Suppressor macrophage treated with lipopolysaccharide for 1 hour (primary cell): ENCODE measurements at places on chromosomes 16 and 17.

DNA sequence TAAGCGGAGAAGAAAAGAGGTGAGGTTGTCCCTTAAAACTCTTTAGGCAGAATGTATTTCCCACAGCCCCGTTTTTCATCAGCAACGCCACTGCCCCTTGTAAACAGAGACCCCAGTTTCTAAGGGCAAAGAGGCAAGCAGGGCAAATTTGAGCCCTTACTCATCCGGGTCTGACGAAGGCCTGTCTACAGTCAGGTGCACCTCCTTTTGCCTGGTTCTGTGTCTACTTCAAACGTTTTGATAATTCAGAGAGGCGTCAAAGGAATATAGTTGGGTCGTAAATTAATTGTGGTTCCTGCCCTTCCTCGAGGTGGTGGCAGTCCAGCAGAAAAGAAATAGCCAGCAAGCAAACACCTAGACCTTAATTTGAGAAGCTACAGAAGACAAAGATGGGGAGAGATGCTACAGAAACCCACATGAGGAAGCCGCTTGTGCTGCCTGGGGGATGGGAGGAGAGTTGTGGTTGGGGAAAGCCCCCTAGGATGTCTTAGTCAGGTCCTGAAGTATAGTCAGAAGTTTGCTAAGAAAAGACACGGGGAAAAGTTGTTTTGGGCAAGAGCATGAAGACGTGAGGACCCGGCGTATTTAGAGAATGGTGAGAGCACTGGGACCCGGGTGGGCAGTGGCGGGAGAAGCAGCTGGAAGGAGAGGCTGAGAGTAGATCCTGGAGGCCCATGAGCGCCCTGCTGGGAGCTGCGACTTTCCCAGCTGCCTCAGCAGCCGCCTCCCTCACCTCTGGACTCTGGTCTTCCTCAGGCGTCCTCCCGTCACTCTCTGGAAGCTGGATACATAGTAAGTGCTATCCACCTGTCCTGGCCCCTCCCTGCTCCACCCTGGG is 2.4 kb downstream of the FBRS start:
- DNase-seq: peak; percentile 89

DNA sequence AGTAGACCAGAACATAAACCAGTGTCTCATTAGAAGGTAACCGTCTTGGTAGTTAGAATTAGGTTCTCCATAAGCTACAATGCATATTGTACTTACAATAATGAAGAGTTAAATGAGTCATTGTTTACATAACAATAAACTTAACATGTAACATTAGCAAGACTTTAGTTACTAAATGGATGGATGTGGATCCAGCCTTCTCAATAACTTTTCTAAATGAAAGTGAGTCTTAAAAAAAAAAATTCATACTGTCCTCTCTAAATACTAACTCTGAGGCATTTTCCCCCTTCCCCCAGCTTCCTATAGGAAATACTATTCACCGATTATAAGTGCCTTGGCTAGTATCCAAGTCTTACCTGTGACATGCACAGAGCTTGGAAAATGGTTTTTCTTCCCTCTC is 155.3 kb downstream of the CYB561 start:
- no peak for DNase-seq

- DNase-seq: no peak
Measured at GRCh38 chr16:23125277-23125676, 24.0 kb downstream of the USP31 start.

GRCh38 chr16:27993587-27993986 is 69.9 kb downstream of the GSG1L start:
- DNase-seq: no peak

- no peak for DNase-seq
Measured at GRCh38 chr17:40349477-40349894, 15.1 kb downstream of the GJD3 start.

DNA sequence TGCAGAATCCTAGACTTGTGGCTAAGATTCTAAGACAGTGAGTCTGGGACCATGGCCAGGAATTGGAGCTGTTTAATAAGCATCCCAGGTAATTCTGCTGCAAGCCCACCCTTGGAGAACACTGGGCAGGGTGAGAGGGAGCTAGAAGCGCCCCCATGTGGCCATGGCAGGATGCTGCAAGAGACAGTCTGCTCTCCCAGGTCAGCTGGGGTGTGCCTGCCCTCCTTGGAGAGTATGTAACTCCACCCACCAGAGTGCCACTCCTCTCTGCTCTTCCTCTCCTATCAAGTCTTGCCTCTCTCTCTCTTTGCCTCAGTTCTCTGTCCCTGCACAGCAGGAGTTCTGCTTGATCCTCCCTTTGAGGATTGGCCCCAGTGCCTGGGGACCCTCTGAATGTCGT is 14.9 kb downstream of the RCVRN start:
- peak; percentile 63 for DNase-seq

DNA sequence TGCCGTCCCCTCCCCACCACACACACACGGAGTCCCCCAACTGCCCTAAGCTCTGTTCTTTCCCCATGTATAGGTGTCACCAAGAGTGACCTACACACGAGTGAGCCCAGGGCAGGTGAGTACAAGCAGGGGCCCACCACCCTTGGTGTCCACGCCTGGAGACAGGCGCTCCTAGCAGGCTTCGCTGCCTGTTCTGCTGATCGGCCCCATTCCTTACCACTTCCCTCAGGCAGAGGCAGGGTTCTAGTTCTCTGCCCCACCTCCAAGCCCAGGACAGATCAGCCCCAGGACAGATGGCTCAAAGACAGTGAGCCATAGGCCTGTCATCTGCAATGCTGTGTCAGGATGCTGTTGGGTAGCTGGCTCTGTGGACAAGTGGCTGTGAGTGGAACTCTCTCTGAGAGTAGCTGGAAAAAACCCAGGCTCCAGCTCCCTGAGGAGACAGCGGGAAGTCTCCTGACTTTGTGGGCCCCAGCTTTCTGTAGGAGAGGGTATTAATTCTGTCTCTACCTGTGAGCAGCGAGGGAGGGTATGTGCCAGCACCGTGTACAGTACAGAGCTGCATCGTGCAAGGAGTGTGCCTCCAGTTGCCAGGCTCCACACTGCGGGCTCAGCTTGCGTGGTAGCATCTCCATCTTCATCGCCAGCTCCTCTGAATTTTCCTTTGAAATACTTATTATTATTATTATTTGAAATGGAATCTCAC is 897 bp downstream of the TP53I13 start:
- DNase-seq: peak; percentile 33

DNA sequence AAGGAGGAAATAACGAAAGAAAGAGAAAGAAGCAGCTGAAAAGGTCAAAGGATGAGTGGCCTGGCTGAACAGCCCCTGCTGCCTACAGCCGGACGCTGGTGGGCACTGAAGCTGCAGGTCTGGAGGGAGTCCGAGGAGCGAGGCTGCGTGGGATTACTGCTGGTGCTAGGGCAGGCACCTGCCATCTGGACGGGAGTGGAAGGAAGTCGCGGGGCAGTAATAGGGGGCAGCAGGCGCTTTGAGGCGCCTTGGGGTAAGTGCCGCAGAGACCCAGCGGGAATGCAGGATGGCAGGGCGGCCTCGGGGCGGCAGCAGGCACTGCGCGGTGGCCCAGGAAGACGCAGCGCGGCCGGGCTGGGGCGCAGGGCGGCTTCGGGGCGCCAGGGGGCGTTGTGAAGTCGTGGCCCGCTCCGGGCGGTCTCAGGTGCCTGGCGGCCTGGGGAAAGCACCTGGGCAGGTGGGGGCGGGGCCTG is 303 bp upstream of the SCNN1G start:
- peak; percentile 79 for DNase-seq

DNA sequence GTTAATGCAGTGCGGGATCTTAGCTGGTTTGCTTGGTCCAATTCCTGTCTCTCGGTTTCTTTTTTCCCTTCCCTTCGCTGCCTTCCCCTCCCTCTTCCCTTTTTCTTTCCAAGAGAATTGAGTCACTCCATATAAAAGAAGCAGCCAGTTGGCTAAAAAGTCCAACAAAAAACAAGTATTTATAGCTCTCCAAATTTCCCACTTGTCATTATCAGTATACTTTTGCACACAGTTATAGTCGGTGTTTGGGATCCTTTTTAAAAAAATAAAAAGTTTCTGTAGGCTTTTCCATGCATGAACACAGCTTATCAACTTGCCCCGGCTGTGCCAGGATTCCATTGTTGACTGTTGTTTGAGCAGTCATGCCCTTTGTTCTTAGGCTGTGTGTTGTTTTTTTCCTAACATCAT is 24.9 kb downstream of the HMOX2 start:
- peak; percentile 23 for DNase-seq

- DNase-seq: peak; percentile 60
Measured at GRCh38 chr16:6643080-6643686, 689.5 kb upstream of the RBFOX1 start.

DNA sequence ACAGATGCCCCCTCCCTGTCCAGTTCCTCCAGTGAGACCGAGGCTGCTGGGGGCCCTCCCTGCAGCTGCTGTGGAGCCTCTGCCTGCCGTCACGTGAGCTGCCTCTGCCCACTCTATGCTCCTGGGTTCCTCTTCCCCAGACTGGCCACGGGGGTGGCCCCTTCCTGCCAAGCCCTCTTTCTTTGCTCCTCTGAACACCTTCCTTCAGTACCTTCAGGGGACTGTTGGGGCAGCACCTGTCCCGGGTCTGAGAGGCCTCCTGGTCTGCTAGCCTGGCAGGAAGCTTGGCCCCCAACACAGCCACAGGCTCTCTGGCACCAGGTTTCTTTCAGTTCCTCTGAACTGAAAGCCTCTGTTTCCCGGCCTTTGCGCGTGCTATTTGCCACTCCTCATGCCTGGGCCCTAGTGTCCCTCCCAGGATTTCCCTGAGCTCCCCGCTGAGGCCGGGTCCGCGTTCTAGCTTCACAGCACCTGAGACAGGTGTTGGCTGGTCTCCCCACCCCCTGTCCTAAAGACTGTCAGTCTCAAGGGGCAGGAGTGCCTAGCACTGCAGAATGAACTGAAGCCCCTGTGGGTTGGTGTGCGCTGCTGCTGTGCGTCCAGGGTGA is 6.6 kb upstream of the ATP6V0C start:
- DNase-seq: peak; percentile 70

- DNase-seq: peak; percentile 27
Measured at GRCh38 chr16:2008009-2008526, 1.6 kb downstream of the ZNF598 start.

GRCh38 chr16:75745823-75746222 is 19.5 kb upstream of the CPHXL start:
- no peak for DNase-seq

- DNase-seq: no peak
Measured at GRCh38 chr17:55368706-55369105, 52.9 kb downstream of the MMD start.

GRCh38 chr17:30091771-30092170 is 24.8 kb upstream of the NSRP1 start:
- DNase-seq: no peak

- DNase-seq: no peak
Measured at GRCh38 chr16:84864326-84864955, 44.7 kb downstream of the CRISPLD2 start.

DNA sequence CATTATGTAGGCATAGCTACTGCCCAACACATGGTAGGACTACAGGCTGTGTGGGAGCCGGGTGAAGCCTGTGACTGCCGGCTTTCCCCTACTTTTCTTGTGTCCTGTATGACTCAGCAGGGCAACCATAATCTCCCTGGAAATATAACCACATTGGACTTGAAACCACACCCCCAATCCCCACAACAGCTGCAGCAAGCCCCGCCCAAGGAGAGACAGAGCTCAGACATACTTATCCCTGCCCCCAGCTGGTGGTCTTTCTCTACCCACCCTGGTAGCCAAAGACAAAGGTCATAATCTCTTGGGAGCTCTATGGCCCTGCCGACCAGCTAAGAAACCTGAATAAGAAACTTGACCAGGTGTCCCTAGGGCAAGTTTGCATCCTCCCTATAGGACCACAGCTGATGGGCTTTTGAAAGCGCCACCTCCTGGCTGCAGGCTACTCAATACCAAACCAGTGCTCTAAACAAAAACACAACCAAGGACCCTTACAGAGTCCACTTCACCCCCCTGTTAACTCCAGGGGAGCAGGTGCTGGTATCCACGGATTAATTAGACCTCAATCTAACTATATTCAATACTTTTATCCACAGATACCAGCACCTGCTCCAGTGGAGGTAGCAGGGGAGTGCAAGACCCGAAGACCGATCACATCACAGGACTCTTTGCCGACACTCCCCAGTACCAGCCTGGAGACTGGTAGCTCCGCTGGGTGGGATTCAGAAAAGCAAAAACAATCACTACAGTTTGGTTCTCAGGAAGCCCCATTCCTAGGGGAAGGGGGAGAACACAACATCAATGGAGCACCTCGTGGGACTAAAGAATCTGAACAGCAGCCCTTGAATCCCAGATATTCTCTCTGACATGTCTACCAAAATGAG is 91.2 kb downstream of the IRX5 start:
- DNase-seq: no peak

- no peak for DNase-seq
Measured at GRCh38 chr16:67458121-67458641, 22.8 kb downstream of the ATP6V0D1 start.

GRCh38 chr16:19636436-19637267 is 81.1 kb downstream of the VPS35L start:
- DNase-seq: no peak

GRCh38 chr17:45086865-45087503 is 25.9 kb downstream of the NMT1 start:
- DNase-seq: no peak
